Smooth muscle cell of bladder (primary cell): ENCODE measurements at places on chromosomes 4 and X. TPM values are rescaled to one million over a fixed set of nuclear protein-coding genes. Genes with fewer than 3 reads are reported as not detected.

DUSP21 gene
- not detected in 2 replicates for total RNA-seq

DMP1 gene
- total RNA-seq, result not detected in 2 replicates

MED12 gene
- total RNA-seq, result 23.2 and 23.9 TPM in 2 replicates

PLP1 gene
- under 0.01 and 0.18 TPM in 2 replicates for total RNA-seq

PDGFC gene
- 21.6 and 31.6 TPM in 2 replicates for total RNA-seq

CACNA1F gene
- total RNA-seq, result not detected in 2 replicates

GPC3 gene
- 1.9 and 2.6 TPM in 2 replicates for total RNA-seq

MAGEC3 gene
- not detected in 2 replicates for total RNA-seq

CHRNA9 gene
- total RNA-seq, result 0.09 and 0.14 TPM in 2 replicates

CFP gene
- total RNA-seq, result 0.14 and 0.46 TPM in 2 replicates

CT83 gene
- total RNA-seq, result not detected in 2 replicates

TRMT2B gene
- total RNA-seq, result 8.7 and 9.3 TPM in 2 replicates

NR0B1 gene
- total RNA-seq, result 0.18 TPM in 1 of 2 replicates, not detected in the other

ADH7 gene
- not detected in 2 replicates for total RNA-seq

PABPC4L gene
- total RNA-seq, result 0.14 and 1.5 TPM in 2 replicates

RAI2 gene
- total RNA-seq, result 0.14 and 0.92 TPM in 2 replicates

WDR45 gene
- 36.3 and 43.1 TPM in 2 replicates for total RNA-seq

MAGEB1 gene
- not detected in 2 replicates for total RNA-seq

GPR143 gene
- not detected in 2 replicates for total RNA-seq

ODAPH gene
- not detected in 2 replicates for total RNA-seq

GABRG1 gene
- not detected in 2 replicates for total RNA-seq
